ENCODE measurements at places on chromosomes 1 and 21. TPM values are rescaled to one million over a fixed set of nuclear protein-coding genes. Genes with fewer than 3 reads are reported as not detected.

The SLAMF8 gene
- total RNA-seq: 4.6 TPM

The CRYAA gene
- total RNA-seq: not detected

The OR11L1 gene
- total RNA-seq: not detected

The AKNAD1 gene
- total RNA-seq: 7.5 TPM

The KRTAP12-2 gene
- total RNA-seq: not detected

The MX1 gene
- 34.6 TPM for total RNA-seq

The OR10J1 gene
- total RNA-seq: not detected

The PEX19 gene
- total RNA-seq: 54.2 TPM

DNA sequence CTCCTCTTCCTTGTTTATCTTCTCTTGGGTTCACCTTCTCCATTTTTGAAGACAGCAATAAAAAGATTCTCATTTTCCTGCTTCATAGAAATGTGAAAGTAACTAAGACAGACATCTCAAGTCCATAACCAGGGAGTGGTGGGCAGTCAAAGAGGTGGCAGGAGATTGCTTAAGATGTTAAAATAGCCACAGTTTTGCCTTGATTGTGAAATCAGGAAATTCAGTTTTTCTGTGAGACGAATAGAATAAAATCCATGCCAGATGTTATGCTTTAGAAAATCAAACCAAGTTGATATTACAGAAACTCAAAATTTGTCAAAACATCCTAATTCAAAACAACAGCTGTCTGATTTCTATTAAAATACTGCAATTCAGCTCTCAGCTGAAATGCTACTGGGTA lies 57.2 kb downstream of the TNN start:
- H3K4me1 ChIP-seq: peaks cover 23% of the 10 kb centered on the region
- no peaks in the 10 kb centered on the region for H3K27me3 ChIP-seq
- no peak for DNase-seq
- no peaks in the 10 kb centered on the region for H3K36me3 ChIP-seq
- H3K4me3 ChIP-seq: no peak overlapping the region

DNA sequence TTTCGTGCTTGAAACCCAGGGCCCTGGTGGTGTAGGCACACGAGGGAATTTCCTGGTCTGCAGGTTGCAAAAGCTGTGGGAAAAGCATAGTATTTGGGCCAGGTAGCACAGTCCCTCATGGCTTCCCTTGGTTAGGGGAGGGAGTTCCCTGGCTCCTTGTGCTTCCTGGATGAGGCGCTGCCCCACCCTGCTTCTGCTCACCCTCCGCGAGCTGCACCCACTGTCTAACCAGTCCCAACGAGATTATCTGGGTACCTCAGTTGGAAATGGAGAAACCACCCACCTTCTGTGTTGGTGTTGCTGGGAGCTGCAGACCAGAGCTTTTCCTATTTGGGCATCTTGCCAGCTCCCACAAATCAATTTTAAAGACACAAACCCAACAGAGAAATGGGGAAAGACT lies 183.0 kb downstream of the PHTF1 start:
- H3K27me3 ChIP-seq: no peaks in the 10 kb centered on the region
- H3K4me3 ChIP-seq: no peak overlapping the region
- H3K27ac ChIP-seq: no peak overlapping the region
- DNase-seq: no peak
- peaks cover 4% of the 10 kb centered on the region for H3K4me1 ChIP-seq

DNA sequence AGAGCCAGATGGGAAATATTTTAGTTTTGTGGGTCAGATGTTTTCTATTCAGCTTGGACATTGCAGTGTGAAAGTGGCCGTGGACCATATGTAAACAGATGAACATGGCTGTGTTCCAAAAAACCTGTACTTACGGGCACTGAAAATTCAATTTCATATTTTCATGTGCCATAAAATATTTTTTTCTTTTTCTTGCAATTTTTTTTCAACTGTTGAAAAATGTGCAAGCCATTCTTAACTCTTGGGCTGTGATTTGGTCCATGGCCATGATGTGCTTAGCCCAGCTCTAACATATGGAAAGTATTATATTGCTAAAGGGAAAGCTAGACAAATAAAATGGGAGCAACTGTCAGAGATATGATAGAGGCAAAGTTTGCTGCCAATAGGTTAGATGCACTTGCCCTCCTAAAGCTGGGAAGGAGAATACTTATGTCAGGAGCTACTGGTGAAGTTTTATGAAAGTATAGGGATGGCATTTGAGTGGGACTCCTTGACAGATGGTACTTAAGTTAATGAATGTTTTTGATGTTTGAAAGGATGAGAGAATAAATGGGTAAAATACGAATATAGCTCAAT lies 240.3 kb downstream of the RYR2 start:
- DNase-seq: no peak
- H3K27me3 ChIP-seq: no peaks in the 10 kb centered on the region

DNA sequence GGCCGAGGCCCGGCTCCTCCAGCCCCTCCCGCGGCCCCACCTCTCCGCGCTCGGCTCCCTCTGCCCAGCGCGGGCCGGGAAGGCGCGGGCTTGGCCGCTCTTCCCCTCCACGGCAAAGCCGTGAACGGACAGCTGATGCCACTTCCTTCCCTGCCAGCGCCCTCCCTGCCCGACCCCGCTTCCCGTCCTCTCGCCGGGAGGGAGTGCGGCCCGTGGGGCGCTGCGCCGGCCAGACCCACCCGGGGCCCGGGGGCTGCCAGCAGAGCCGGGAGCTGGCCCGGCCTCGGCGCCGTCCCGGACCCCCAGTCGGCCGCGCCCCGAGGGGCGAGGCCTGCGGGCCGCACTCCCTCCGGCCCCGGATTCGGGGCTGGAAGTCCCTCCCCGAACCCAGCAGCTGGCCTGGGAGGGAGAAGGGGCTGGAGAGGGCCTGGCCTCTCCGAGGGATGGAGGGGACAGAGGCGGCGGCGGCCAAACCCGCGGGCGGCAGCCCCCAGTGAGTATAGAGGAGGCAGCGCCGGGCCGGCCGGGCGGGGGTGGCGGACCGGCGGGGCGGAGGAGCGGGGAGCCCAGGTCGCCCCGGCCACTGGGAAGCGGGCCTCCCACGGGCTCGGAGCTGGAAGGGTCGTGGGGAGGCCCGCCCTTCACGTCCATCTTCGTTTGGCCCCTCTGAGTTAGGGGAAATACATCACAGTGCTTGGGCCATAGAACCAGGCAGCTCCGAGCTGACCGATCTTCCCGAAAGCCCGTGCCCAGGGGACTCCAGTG lies at the start of gene KIAA1614:
KIAA1614 (plus strand) TSS at position 97 of the 765 bp plus-strand sequence; CDS start at position 444, 347 bp downstream.
- no peaks in the 10 kb centered on the region for H3K27me3 ChIP-seq
- peak within 1 kb of the TSS; percentile 89 for H3K4me3 ChIP-seq
- peak within 1 kb of the TSS; percentile 96 for H3K27ac ChIP-seq
- peaks cover 37% of the 10 kb centered on the region for H3K4me1 ChIP-seq
- H3K36me3 ChIP-seq: peaks cover 20% of the 10 kb centered on the region
- DNase-seq: no peak

DNA sequence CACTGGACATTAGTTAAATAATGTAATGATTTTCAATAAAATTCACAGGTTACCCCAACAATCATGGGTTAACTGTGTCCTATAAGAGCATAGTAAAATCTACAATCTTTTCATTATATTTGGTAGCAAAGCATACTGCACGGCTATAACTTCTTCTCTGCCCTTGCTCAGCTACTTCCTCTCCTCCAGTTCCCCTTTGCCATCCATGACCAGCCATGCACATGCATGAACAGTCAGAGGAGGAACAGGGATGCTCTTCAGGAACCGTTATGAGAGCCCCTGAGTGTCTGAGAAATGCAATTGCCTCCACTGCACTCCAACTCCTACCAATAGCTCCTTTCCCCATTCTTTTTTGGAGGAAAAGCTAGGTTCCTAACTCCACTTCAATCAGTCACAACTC lies 646.7 kb downstream of the LTN1 start:
- no peaks in the 10 kb centered on the region for H3K36me3 ChIP-seq
- no peak overlapping the region for H3K4me3 ChIP-seq
- no peak overlapping the region for H3K27ac ChIP-seq
- no peaks in the 10 kb centered on the region for H3K27me3 ChIP-seq

DNA sequence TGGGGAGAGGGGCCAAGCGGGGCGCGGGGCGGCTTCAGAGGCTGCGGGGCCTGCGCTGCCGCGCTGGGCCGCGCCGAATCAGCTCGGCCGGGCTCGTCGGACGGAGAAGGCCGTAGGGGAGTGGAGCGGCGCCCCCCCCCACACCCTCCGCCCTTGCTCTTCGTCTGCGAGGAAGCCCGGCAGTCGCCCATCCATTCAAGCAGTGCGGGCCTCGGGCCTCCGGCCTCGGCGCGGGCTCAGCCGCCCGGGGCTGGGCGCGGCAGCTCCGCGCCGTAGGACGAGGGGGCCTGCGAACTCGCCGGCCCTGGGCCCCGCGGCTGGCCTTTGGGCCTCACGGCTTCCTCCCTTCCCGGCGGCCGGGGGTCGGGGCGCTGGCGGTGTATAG lies 564 bp downstream of the CTPS1 start:
- no peaks in the 10 kb centered on the region for H3K27me3 ChIP-seq
- no peak for DNase-seq
- peaks cover 14% of the 10 kb centered on the region for H3K36me3 ChIP-seq
- H3K27ac ChIP-seq: peak overlapping the region; percentile 91
- peak overlapping the region; percentile 80 for H3K4me3 ChIP-seq

GRCh38 chr21:35163411-35163810 lies 114.3 kb upstream of the RUNX1 start:
- H3K27ac ChIP-seq: no peak overlapping the region
- H3K27me3 ChIP-seq: no peaks in the 10 kb centered on the region
- no peaks in the 10 kb centered on the region for H3K4me1 ChIP-seq
- no peak for DNase-seq

GRCh38 chr1:93346421-93346993 lies 800 bp downstream of the DR1 start:
- DNase-seq: no peak
- peak overlapping the region; percentile 97 for H3K4me3 ChIP-seq
- peak overlapping the region; percentile 88 for H3K27ac ChIP-seq
- no peaks in the 10 kb centered on the region for H3K27me3 ChIP-seq

DNA sequence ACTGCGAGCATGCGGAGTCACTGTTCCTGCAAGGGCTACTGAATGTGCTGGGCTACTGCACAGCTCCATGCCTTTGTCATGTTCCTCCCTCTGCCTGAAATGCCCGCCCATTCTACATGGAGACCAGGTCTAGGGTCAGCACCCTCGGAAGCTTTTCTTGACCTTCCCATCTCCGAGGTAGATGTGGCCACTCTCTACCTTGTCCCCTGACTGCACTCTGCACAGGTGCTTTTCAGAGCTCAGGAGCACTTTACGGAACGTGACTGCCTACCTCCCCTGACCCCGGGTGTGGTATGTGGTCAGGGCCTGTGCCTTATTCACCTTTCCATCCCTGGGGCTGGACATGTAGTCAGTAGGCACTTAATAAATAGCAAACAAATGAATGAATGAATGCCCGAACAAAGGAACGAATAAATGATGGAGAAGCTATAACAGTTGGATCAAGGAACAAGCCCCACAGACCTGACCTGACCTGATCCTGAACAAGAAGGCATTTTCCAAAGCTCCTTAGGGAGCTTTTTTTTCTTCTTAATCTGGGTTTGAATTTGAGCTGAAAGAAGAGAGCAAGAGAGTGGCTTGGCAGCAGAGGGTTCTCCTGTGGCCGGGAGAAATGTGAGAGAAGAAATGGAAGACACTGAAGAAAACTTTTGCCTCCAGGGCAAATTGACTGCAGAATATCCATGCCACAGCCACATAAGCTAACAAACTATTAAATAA lies 7.9 kb downstream of the RD3 start:
- H3K27ac ChIP-seq: no peak overlapping the region
- no peaks in the 10 kb centered on the region for H3K4me1 ChIP-seq
- no peaks in the 10 kb centered on the region for H3K36me3 ChIP-seq
- peak; percentile 42 for DNase-seq

DNA sequence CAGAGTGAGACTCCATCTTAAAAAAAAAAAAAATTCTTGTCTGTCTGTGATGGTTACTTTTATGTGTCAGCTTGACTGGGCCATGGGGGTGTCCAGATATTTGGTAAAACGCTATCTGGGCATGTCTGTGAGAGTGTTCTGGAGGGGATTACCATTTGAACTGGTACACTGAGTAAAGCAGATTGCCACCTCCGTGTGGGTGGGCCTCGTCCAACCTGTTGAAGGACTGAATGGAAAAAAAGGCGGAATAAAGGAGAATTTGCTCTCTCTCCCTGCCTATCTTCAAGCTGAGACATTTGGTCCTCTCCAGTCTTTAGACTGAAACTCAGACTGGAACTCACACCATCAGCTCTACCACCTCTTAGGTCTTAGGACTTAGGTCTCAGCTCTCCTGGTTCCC lies 82.8 kb downstream of the MIS18A start:
- H3K27me3 ChIP-seq: no peaks in the 10 kb centered on the region
- no peak for DNase-seq
- no peak overlapping the region for H3K4me3 ChIP-seq

- H3K27ac ChIP-seq: no peak overlapping the region
- no peaks in the 10 kb centered on the region for H3K27me3 ChIP-seq
- no peak for DNase-seq
Observed at GRCh38 chr1:103901072-103901471, 151.4 kb downstream of the AMY1C start.

DNA sequence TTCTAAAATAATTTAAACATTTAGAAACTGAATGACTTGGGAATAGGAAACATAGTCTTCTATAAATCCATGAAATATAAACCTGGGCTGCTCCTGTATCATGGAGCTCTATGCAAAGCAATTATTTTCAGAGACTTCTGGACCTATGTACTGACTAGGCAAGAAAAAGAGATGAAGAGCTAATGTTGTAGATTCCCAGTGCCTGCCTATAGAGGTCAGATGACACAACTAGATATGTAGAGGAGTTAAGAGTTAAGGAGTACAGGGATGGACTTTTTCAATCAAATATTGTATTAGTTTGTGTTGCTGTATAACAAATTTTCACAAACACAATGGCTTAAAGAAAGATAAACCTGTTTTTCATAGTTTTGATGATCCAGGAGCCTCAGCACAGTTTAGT lies 1434.5 kb downstream of the KCNT2 start:
- H3K4me1 ChIP-seq: no peaks in the 10 kb centered on the region
- no peaks in the 10 kb centered on the region for H3K27me3 ChIP-seq
- no peaks in the 10 kb centered on the region for H3K36me3 ChIP-seq
- no peak overlapping the region for H3K4me3 ChIP-seq
- DNase-seq: no peak

- no peak for DNase-seq
- H3K4me3 ChIP-seq: no peak overlapping the region
- H3K36me3 ChIP-seq: no peaks in the 10 kb centered on the region
- H3K27ac ChIP-seq: no peak overlapping the region
Observed at GRCh38 chr1:190243056-190243455, 234.6 kb downstream of the BRINP3 start.

DNA sequence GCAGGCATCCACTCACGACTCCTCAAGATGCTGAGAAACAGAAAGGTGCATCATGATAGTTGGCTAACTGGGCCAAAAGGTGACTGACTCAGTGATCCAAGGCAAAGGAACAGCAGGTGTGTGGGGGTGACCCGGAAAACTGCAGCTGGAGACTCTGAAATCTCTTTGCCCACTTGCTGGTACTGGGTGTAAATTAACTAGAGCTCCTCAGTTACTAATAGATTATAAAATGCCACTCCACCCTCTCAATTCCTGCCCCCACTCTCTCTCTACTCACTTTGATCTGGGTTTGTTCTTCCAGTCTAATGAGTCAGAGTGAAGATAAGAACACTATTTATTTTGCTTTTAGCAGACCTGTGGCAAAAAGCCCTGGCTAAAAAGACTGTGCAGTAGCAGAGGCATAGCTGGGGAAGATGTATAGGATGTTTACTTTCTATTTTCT lies 7.2 kb upstream of the PIGC start:
- H3K27me3 ChIP-seq: no peaks in the 10 kb centered on the region
- no peak for DNase-seq
- no peak overlapping the region for H3K4me3 ChIP-seq
- no peaks in the 10 kb centered on the region for H3K36me3 ChIP-seq

- no peak overlapping the region for H3K4me3 ChIP-seq
- no peak overlapping the region for H3K27ac ChIP-seq
- peaks cover 2% of the 10 kb centered on the region for H3K4me1 ChIP-seq
- no peaks in the 10 kb centered on the region for H3K27me3 ChIP-seq
- no peaks in the 10 kb centered on the region for H3K36me3 ChIP-seq
Observed at GRCh38 chr21:26973226-26973625, 6.3 kb upstream of the ADAMTS5 start.
